ENCODE measurements at places on chromosomes 13 and 19.

- no peak for DNase-seq
These were observed 559.0 kb upstream of the SLC10A2 start for GRCh38 chr13:103625194-103625593.

- no peak for DNase-seq
These were observed at the start of gene KHSRP for GRCh38 chr19:6424195-6424938. KHSRP (minus strand) TSS chr19:6424811; CDS start chr19:6424701, 110 bp downstream.

- DNase-seq: no peak
These were observed 41.8 kb upstream of the WASF3 start for GRCh38 chr13:26515721-26516120.

DNA sequence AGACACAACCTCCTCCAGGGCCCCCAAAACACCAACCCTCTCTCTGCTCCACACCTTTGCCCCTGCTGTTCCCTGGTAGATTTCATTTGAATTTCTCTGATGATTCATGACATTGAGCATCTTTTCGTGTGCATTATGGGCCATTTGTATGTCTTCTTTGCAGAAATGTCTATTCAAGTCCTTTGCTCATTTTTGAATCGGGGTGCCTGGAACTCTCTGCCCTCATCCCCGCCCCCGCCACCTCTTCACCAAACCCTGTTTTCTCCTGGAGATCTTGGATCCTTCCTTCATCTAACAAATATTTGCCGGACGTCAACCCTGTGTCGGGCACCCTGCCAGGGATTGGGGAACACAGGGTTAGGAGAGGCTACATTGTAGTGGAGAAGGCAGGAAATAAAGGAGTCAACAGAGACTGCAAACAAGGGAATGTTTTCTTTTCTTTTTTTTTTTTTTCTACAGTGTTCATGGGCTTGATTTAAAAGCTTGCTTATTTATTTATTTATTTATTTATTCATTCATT is 25.5 kb upstream of the SLC1A5 start:
- no peak for DNase-seq
